Astrocyte (in vitro differentiated cells and primary cell): ENCODE measurements at places on chromosomes 2 and 18. TPM values are rescaled to one million over a fixed set of nuclear protein-coding genes. Genes with fewer than 3 reads are reported as not detected.

DNA sequence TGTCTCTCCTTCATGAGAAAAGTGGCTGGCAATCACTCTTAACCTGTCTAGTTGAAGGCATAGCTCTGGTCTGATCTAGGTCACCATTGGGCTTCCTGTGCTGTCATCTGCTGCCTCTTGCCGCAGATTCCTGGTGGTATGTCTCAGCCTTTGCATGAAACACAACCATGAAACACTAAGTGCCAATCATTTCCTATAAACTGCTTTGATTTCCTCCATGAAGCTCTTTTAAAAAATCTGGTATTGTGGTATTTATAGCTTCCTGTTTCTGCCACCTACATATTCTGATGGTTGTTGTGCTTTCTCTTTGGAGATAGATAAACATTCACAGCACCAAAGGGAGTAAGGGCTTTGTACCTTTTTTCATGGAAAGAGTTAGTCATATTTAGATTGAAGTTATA, 120.0 kb upstream of the EPC2 start:
- DNase-seq = no peak
- no peak overlapping the region for H3K4me3 ChIP-seq
- H3K36me3 ChIP-seq = no peaks in the 10 kb centered on the region
- no peaks in the 10 kb centered on the region for H3K27me3 ChIP-seq
- H3K27ac ChIP-seq = no peak overlapping the region

DNA sequence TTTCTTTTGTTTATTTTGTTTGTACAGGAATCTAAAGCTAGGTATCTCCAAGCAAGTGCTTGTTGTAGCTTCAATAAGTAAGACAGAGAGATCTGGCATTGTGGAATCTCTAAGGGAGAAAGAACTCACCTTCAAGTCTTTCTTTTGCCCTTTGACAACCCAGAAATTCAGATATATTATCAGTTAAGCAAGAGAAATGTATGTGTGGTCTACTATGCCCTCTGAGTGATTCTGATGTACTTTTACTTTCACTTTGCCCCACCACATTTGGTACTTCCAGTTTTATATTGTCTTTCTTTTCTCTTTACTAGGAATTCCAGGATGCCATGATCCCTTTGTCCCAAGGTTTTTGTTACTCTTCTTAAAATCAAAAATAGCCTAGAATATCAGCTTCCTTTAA, 259.6 kb upstream of the PIK3C3 start:
- no peaks in the 10 kb centered on the region for H3K27me3 ChIP-seq
- no peak overlapping the region for H3K4me3 ChIP-seq
- H3K27ac ChIP-seq = no peak overlapping the region
- no peaks in the 10 kb centered on the region for H3K4me1 ChIP-seq

DNA sequence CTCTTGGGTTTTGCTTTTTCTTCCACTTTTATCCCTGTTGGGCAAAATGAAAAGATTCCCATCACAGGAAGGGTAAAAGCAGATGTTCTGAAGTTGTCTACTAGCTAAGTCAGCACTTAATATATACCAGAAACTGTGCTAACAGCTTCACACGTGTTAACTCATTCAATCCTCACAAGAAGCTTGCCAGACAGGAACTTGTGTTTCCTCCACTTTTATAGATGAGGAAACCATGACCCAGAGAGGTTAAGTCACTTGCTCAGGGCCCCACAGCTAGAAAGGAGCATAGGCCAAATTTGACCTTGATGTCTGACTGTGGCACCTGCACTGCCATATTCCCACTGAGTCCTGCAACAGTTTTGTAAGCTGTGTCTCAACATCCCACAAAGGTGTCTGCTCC, 76.8 kb upstream of the EPC2 start:
- H3K4me1 ChIP-seq = no peaks in the 10 kb centered on the region
- H3K4me3 ChIP-seq = no peak overlapping the region
- DNase-seq = no peak
- H3K36me3 ChIP-seq = no peaks in the 10 kb centered on the region

- no peaks in the 10 kb centered on the region for H3K36me3 ChIP-seq
- no peak overlapping the region for H3K27ac ChIP-seq
- no peaks in the 10 kb centered on the region for H3K27me3 ChIP-seq
Observed at GRCh38 chr2:148201075-148202004, 180.4 kb downstream of the MBD5 start.

DNA sequence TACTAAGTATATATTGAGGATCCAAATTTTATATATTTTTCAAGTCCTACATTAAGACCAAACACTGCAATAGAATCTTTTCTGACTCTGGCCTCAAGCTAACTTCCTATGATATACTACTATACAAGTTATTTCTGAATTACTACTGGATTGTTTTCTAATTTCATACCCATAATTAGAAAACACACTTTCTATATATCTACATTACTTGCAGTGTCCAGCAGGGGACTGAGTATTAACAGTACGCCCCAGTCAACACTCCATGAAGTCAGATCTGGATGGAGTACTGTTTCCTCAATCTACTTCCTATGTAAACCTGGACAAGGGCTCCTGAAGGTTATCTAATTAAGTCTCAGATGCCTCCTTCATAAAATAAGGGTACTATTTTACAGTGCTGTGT, 26.5 kb downstream of the RMP24 start:
- H3K27ac ChIP-seq = no peak overlapping the region
- H3K4me3 ChIP-seq = no peak overlapping the region
- no peak for DNase-seq
- H3K27me3 ChIP-seq = no peaks in the 10 kb centered on the region
- no peaks in the 10 kb centered on the region for H3K4me1 ChIP-seq

DNA sequence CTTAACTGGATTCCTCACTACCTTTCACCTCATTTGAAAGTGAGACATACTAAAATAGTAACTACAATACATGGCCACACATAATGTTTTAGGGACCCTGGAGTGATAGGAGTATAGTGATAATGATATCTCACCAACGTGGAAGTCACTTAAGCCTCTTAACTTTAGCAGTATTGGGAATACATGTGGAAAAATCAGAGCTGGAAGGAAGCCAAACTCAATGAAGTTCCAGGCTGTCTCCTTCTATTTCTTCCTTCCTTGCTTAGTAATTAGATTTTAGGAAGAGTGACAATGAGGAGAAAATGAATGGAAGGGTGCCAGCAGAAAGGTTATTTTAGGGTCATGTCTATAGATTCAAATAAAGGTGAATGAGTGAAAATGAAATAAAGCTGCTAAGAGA, 387.3 kb downstream of the PLCL1 start:
- H3K36me3 ChIP-seq = no peaks in the 10 kb centered on the region
- no peak overlapping the region for H3K27ac ChIP-seq
- no peaks in the 10 kb centered on the region for H3K27me3 ChIP-seq
- no peak overlapping the region for H3K4me3 ChIP-seq

DNA sequence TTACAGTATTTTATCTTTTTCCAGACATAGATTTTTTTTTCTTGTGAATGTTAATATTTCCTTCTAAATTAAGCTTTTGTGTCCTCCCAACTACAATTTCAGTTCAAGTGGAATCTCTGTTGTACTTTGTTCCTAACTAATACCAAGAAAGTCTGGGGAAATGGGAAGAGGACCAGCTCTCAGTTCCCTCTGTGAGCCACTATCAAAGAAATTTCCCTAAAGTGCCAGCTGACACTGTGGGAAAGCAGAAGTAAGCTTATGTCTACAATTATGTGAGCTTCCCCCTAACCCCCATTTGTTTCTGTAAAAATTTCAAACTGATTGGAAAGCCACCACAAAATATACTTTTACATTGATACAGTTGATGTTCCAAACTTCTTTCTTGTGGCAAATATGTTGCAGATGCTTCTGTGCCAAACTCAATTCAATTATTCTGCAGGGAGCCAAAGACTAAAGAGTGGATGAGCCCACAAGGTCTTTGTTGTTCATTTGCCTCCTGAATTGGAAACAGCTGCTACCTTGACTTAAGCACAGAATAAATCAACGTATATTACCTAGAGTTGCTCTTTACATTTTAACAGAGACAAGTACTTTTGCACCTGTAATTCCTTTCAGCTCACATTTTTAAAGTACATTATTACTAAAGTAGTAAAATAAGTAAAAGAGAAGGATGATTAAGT, 306.6 kb downstream of the PTH2R start:
- H3K27ac ChIP-seq = no peak overlapping the region
- no peak for DNase-seq
- no peak overlapping the region for H3K4me3 ChIP-seq

DNA sequence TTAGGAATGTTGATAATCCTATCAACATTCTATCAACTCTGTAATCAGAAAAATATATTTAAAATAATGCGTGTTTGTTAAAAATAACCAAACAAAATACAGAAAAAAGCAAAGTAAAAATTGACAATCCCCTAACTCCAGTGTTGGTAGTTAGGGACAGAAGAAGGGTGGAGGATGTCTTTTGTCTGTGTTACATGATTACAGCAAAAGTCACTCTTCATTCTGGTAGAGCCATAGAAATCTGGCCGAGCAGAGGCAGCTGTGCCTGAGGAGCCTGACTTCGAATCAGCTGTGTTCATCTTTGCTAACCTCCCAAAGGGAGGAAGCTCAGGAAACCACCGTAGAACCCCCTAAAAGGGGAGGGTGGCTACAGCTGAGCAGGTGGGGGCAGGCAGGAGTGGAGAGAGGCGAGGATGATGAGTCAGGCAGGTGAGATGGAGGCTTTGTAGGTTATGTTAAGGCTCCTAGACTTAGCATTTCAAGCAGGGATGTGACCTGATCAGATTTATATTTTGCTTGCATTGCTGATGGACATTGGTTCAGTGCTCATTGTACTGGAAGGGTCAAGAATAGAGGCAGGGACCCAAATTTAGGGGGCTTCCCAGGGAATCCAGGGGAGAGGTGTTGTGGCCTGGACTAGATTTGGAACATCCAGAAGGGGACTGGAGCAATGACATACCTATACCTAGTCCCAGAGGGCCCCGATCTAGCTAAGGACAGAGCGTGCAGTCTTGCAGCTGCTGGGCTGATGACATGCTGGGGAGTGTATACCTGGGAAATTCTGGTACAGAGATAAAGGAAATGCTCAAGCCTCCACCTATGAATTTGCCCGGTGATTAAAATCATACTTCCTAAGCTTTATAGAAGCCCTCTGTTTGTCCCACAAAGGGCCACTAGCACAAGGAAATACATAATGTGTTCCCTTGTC, 95.7 kb downstream of the NEDD4L start:
- DNase-seq = no peak
- peaks cover 4% of the 10 kb centered on the region for H3K4me1 ChIP-seq
- H3K27me3 ChIP-seq = no peaks in the 10 kb centered on the region
- H3K36me3 ChIP-seq = no peaks in the 10 kb centered on the region

GRCh38 chr18:26091047-26091630, 726 bp upstream of the SS18 start:
- peak overlapping the region; percentile 96 for H3K4me3 ChIP-seq
- peaks cover 11% of the 10 kb centered on the region for H3K4me1 ChIP-seq
- H3K27me3 ChIP-seq = no peaks in the 10 kb centered on the region
- no peak for DNase-seq

GRCh38 chr2:74873678-74874640, 40.0 kb downstream of the HK2 start:
- peaks cover 7% of the 10 kb centered on the region for H3K36me3 ChIP-seq
- DNase-seq = no peak
- no peak overlapping the region for H3K4me3 ChIP-seq
- no peaks in the 10 kb centered on the region for H3K27me3 ChIP-seq
- H3K27ac ChIP-seq = no peak overlapping the region

GRCh38 chr2:128366713-128367511, 48.2 kb upstream of the HS6ST1 start:
- H3K36me3 ChIP-seq = no peaks in the 10 kb centered on the region
- no peak overlapping the region for H3K4me3 ChIP-seq
- DNase-seq = no peak

- H3K27ac ChIP-seq = no peak overlapping the region
- H3K27me3 ChIP-seq = no peaks in the 10 kb centered on the region
- no peaks in the 10 kb centered on the region for H3K4me1 ChIP-seq
- no peaks in the 10 kb centered on the region for H3K36me3 ChIP-seq
Observed at GRCh38 chr2:103656558-103656957, 894.7 kb downstream of the TMEM182 start.

- no peak overlapping the region for H3K27ac ChIP-seq
- H3K4me1 ChIP-seq = peaks cover 5% of the 10 kb centered on the region
- H3K36me3 ChIP-seq = no peaks in the 10 kb centered on the region
- peaks cover 13% of the 10 kb centered on the region for H3K27me3 ChIP-seq
Observed at GRCh38 chr2:64522843-64523428, 1.2 kb upstream of the AFTPH start.

DNA sequence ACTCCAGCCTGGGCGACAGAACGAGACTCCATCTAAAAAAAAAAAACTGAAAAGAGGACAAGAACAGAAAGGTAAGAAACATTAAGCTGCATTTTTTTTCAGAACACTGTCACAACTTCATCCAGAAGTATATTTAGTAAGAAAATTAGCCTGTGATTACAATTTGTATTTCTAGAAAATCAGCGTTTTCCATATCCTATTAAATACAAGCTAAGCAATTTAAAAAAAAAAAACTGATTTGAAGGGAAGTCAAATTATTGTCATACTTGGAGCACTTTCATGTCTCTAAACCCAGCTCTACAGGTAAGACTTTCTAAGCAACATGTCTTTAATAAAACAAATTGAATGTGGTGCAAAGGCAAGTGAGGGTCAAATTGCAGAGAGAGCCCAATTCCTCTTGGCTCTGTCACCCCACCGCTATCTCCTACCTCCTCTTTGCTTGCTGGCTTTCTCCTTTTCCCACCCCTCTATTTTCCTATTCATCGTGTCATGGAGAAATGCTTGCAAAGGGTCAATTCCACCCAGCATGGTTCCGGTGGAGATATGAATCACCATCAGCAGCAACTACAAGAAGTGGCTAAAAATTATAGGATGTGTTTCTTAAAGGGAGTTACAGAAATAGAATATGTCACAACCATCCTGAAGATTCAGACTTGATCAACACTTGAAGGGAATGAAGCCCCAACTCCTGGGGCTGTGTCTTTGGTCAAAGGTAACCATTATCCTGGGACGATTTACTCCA, 68.4 kb upstream of the BCL11A start:
- no peak overlapping the region for H3K4me3 ChIP-seq
- H3K27ac ChIP-seq = no peak overlapping the region
- no peaks in the 10 kb centered on the region for H3K36me3 ChIP-seq
- H3K27me3 ChIP-seq = no peaks in the 10 kb centered on the region
- no peaks in the 10 kb centered on the region for H3K4me1 ChIP-seq

DNA sequence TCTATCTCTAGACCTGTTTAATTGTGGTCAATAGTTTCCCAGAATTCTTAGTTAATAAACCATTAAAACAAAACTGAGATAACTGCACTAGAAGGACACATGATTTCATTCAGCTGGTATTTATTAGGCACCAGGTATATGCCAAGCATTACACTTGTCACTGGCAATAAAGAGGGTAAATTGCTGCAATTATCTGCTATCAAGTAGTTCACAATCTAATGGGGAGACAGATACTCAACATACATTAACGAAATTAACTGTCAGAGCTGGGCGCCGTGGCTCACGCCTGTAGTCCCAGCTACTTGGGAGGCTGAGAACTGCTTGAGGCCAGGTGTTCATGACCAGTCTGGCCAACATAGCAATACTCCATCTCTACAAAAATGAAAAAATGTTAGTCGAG, 71.7 kb upstream of the WIPF1 start:
- H3K27me3 ChIP-seq = no peaks in the 10 kb centered on the region
- no peak overlapping the region for H3K27ac ChIP-seq
- no peaks in the 10 kb centered on the region for H3K4me1 ChIP-seq
- no peak overlapping the region for H3K4me3 ChIP-seq
- H3K36me3 ChIP-seq = no peaks in the 10 kb centered on the region
- no peak for DNase-seq

Gene CCDC74B
- 3.0 and 3.7 TPM in 2 replicates for total RNA-seq

Gene NEURL3
- 0.34 and 0.38 TPM in 2 replicates for total RNA-seq

Gene ACOXL
- 0.12 and 0.23 TPM in 2 replicates for total RNA-seq

Gene KCNG2
- total RNA-seq = 0.16 TPM in 1 of 2 replicates, not detected in the other

Gene VWC2L
- not detected in 2 replicates for total RNA-seq

Gene IL1RN
- not detected in 2 replicates for total RNA-seq

Gene TMEM200C
- total RNA-seq = 11.3 and 13.1 TPM in 2 replicates

Gene FOXD4L1
- not detected in 2 replicates for total RNA-seq
